H9 (cell line): ENCODE measurements at places on chromosomes 12 and 14. TPM values are rescaled to one million over a fixed set of nuclear protein-coding genes. Genes with fewer than 3 reads are reported as not detected.

- peaks cover 3% of the 10 kb centered on the region; the same call in 1 of the 2 replicates for H3K4me1 ChIP-seq
- no peaks in the 10 kb centered on the region; the same call in 1 of the 2 replicates for H3K27me3 ChIP-seq
- H3K4me3 ChIP-seq = peak overlapping the region; percentile 84
- H3K27ac ChIP-seq = no peak overlapping the region
- no peak for DNase-seq
These were observed 1.1 kb downstream of the KMT5A start for GRCh38 chr12:123384994-123385376.

- no peak overlapping the region for H3K4me3 ChIP-seq
- H3K27ac ChIP-seq = no peak overlapping the region
- H3K36me3 ChIP-seq = peaks cover 14% of the 10 kb centered on the region
- no peaks in the 10 kb centered on the region for H3K27me3 ChIP-seq
- peaks cover 2% of the 10 kb centered on the region; the same call in 1 of the 2 replicates for H3K4me1 ChIP-seq
- no peak for DNase-seq
These were observed 259.5 kb downstream of the MSRB3 start for GRCh38 chr12:65537978-65538377.

DNA sequence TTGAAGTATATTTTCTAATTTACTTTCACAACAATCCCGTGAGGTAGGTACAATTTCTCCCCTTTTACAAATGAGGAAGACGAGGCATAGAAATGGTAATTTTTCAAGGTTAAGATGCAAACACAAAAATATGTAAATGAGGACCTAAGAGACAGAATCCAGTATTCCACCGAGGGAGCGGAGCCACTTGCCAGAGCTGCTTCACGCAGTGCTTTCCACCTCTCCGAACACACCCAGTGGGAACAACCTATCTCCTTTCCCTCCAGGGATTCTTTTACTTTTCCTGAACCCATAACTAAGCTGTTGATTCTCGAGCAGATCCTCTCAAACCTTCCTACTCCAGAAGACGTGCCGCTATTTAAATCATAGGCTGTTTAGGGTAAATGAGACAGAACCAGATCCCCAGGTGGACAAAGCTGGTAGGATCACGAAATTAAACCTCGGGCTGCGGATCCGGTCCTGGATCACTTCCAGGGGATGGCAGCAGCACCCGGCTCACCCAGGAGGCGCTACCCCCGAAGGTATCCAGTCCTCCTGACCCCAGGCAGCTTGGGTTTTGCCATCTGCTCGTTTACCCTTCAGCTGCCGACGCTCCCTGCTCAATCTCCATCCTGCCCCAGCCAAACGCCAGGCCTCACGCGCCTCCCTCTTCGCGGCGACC lies 1.5 kb downstream of the DDHD1 start:
- no peak for DNase-seq
- no peaks in the 10 kb centered on the region; the same call in 1 of the 2 replicates for H3K4me1 ChIP-seq
- no peaks in the 10 kb centered on the region for H3K36me3 ChIP-seq
- H3K27me3 ChIP-seq = no peaks in the 10 kb centered on the region

GRCh38 chr12:79452906-79453305 lies 237.9 kb downstream of the PAWR start:
- peaks cover 13% of the 10 kb centered on the region for H3K4me1 ChIP-seq
- no peaks in the 10 kb centered on the region; the same call in 1 of the 2 replicates for H3K36me3 ChIP-seq
- H3K27ac ChIP-seq = no peak overlapping the region
- no peak for DNase-seq

- no peaks in the 10 kb centered on the region for H3K36me3 ChIP-seq
- H3K27me3 ChIP-seq = no peaks in the 10 kb centered on the region
- peaks cover 8% of the 10 kb centered on the region for H3K4me1 ChIP-seq
- H3K27ac ChIP-seq = no peak overlapping the region
- no peak for DNase-seq
- H3K4me3 ChIP-seq = no peak overlapping the region
These were observed 31.5 kb upstream of the LIMA1 start for GRCh38 chr12:50314636-50315312.

DNA sequence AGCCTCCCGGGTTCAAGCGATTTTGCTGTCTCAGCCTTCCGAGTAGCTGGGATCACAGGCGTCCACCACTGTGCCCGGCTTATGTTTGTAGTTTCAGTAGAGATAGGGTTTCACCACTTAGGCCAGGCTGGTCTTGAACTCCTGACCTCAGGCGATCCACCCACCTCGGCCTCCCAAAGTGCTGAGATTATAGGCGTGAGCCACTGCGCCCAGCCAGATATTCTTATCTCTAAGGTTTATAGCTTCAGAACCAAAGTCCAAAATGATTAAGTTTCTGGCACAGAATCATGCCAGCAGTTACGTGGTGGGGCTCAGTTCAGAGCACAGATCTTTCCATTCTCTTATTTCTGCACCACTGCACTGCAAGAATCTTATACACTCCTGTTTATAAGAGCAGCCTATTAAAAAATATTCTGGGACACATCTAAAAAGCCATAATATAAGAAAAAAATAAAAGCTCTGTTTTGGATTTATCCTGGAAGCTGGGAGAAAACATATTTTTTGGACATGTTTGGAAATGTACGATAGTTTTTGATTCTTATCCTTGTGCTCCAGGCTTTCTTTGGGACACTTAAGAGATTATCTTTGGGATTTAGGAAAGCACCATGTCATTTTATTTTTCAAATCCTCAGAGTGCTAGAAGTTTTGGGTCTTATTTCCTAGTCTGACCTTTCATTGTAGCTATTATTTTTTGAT lies 129.6 kb downstream of the LMNTD1 start:
- no peak overlapping the region for H3K27ac ChIP-seq
- H3K4me3 ChIP-seq = no peak overlapping the region
- H3K27me3 ChIP-seq = no peaks in the 10 kb centered on the region
- DNase-seq = no peak

DNA sequence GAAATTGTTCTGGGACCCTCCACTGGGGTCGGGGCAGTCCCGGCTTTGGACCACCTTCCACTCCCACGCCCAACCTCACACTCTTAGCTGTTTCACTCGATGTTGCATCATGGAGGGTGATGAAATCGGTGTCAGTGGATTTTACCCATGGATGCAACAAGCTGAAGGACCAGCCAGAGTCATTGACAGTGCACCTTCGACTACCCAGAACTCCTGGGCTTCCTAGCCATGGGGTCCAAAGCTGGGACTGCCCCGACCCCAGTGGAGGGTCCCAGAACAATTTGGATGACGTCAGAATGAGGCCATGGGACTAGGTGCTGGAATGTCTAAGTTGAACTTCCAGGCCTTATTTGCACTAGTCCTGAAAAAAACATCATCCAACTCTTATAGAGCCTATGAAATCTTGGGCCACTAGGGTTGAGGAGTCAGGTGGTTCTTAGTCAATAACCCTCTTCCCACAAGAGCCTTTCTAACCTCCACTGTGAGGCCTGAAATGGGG lies 882 bp upstream of the IL23A start:
- no peak for DNase-seq
- H3K4me1 ChIP-seq = peaks cover 21% of the 10 kb centered on the region
- no peak overlapping the region for H3K27ac ChIP-seq
- peak overlapping the region; percentile 4; the same call in 1 of the 2 replicates for H3K4me3 ChIP-seq

DNA sequence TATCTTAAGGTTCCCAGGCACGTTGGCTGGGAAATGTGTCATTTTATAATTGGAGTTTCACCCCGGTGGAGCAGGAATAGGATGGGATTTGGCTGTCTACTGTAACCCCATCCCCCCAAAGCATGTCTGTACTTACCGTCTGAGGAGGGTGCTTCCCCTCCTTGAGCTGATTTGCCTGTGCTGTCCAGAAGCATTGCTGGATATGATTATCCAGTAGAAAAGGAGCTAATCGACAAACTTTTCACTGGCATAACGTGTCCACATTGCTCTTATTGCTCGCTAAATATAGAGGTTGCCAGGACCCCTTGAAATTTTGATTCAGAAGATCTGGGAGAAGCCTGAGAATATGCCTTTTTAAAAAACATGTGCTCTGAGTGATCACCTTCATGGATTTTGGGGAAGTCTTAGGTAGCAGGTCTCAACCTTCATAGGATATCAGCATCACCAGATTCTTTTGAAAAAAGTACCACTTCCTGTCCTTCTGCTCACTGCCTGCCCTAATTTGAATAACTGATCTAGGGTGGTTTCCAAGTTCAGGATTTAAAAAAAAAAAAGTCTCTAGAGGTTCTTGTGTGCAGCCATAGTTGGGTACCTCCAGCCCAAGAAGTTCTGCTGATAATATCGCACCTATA lies 80.4 kb upstream of the KCNA1 start:
- H3K27me3 ChIP-seq = no peaks in the 10 kb centered on the region
- no peak overlapping the region for H3K27ac ChIP-seq
- H3K4me1 ChIP-seq = no peaks in the 10 kb centered on the region; the same call in 1 of the 2 replicates

GRCh38 chr12:124428136-124428791 lies 133.4 kb downstream of the RFLNA start:
- no peak overlapping the region for H3K27ac ChIP-seq
- no peak for DNase-seq
- H3K36me3 ChIP-seq = peaks cover 71% of the 10 kb centered on the region
- no peaks in the 10 kb centered on the region for H3K27me3 ChIP-seq
- H3K4me1 ChIP-seq = no peaks in the 10 kb centered on the region

DNA sequence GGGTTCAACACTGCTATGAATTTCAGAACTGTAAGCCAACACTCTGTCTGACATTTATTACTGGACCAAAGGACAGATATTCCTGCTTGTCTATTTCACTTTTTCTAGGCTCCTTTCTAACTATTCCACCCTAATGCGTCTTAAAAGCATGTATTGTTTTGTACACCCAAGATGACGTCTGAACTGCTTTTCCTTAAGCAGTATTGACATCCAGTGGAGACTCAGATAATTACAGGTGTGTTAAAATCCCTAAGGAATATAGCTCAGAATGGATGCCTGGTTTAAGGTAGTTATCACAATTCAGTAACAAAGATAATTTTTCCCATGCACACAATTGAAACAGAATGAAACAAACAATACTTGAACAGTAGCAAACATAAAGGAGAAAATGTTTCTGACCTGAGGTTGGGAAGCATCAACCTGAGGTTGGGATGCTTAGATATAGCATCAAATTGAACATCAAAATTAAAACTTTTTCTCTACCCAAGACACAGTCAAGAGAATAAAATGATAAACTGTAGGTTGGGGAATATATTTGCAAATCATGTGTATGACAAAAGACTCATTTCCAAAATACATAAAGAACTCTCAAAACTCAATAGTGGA lies 93.7 kb upstream of the PTPRR start:
- no peak for DNase-seq
- H3K4me3 ChIP-seq = no peak overlapping the region
- H3K36me3 ChIP-seq = no peaks in the 10 kb centered on the region
- H3K27me3 ChIP-seq = no peaks in the 10 kb centered on the region
- H3K27ac ChIP-seq = no peak overlapping the region
- no peaks in the 10 kb centered on the region for H3K4me1 ChIP-seq

GRCh38 chr14:54646626-54647025 lies 79.7 kb downstream of the SAMD4A start:
- H3K36me3 ChIP-seq = no peaks in the 10 kb centered on the region
- DNase-seq = no peak

GRCh38 chr14:53491256-53491883 lies 338.2 kb upstream of the DDHD1 start:
- H3K4me1 ChIP-seq = peaks cover 4% of the 10 kb centered on the region
- no peaks in the 10 kb centered on the region for H3K27me3 ChIP-seq
- H3K36me3 ChIP-seq = no peaks in the 10 kb centered on the region
- no peak overlapping the region for H3K27ac ChIP-seq
- H3K4me3 ChIP-seq = no peak overlapping the region

DNA sequence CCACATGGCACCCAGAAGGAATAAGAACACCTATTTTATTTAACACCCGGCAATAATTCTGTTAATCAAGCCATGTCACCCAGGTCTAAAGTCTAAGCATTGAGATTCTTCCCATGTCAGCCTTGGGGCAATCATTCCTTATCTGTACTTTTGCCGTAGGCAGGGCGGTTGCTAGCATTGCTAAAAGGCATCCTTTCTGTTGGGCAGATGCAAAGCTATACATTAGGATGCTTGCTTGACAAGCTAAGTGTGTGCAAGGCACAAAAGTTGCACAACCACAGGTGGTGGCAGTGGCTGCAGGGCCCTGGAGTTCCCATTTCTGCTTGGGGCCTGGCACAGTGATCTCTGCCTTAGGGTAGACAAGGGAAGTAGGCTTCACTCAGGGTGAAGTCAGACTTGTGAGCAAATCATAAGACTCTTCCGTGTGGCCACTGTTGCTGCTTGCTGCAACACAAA lies 12.5 kb upstream of the GALNT6 start:
- H3K27ac ChIP-seq = no peak overlapping the region
- no peak for DNase-seq
- no peaks in the 10 kb centered on the region for H3K36me3 ChIP-seq
- no peak overlapping the region for H3K4me3 ChIP-seq
- H3K4me1 ChIP-seq = no peaks in the 10 kb centered on the region; the same call in 1 of the 2 replicates

- H3K27me3 ChIP-seq = no peaks in the 10 kb centered on the region
- H3K27ac ChIP-seq = no peak overlapping the region
- no peak overlapping the region for H3K4me3 ChIP-seq
- no peaks in the 10 kb centered on the region for H3K36me3 ChIP-seq
- H3K4me1 ChIP-seq = peaks cover 3% of the 10 kb centered on the region; the same call in 1 of the 2 replicates
These were observed 304.1 kb downstream of the EGLN3 start for GRCh38 chr14:33646692-33647260.

DNA sequence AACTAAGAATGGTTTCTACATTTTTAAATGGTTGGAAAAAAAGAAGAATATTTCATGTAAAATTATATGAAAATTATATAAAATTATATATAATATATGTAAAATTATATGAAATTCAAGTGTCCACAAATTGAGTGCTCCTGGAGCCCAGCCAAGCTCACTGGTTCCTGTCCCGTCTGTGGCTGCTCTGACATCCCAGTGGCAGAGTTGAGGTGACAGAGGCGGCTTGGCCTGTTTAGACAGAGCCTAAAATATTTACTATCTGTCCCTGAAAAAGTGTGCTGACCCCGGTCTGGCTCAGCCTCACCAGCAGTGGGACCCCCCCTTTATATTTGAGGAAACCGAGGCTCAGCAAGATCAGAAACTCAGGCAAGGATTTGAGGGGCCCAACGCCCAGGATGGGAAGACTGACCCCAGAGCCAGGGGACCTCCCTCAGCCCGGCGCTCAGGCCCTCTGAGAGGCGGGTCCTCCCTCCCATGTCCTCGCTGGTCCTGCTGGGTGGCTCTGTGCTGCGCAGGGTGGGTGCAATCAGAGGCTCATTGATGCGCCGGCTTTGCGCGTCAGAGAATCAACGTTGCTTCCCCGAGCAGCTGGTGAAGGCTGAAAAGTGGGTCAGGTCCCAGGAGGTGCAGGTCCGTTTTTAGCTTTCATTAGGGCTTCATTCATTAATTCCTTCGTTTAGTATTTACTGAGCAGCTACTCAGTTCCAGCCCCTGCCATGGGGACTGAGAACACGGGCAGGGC lies 21.5 kb upstream of the BEGAIN start:
- no peaks in the 10 kb centered on the region for H3K27me3 ChIP-seq
- H3K36me3 ChIP-seq = no peaks in the 10 kb centered on the region
- H3K4me1 ChIP-seq = no peaks in the 10 kb centered on the region

- H3K27ac ChIP-seq = no peak overlapping the region
- no peaks in the 10 kb centered on the region for H3K27me3 ChIP-seq
- H3K4me3 ChIP-seq = no peak overlapping the region
- DNase-seq = no peak
These were observed 155.9 kb downstream of the ESRRB start for GRCh38 chr14:76531821-76532318.

ST8SIA1 gene
- 0.18 TPM in 1 of 2 replicates, not detected in the other for total RNA-seq

RIPK3 gene
- 0.35 TPM in 1 of 2 replicates, not detected in the other for total RNA-seq

SLC35F4 gene
- not detected in 2 replicates for total RNA-seq

SERPINA12 gene
- total RNA-seq = not detected in 2 replicates

KRT74 gene
- total RNA-seq = not detected in 2 replicates

NCOR2 gene
- 220 and 226 TPM in 2 replicates for total RNA-seq

OAS2 gene
- not detected in 2 replicates for total RNA-seq

C12orf60 gene
- total RNA-seq = 1.6 and 1.9 TPM in 2 replicates

FGF23 gene
- 0.13 and 0.24 TPM in 2 replicates for total RNA-seq

REM2 gene
- total RNA-seq = 1.2 and 1.4 TPM in 2 replicates
